ENCODE measurements at places on chromosomes 2 and 18.

- DNase-seq, result no peak
Measured at GRCh38 chr2:124151691-124152090, 126.6 kb downstream of the CNTNAP5 start.

- no peak for DNase-seq
Measured at GRCh38 chr2:99915108-99915675, 227.2 kb downstream of the AFF3 start.

GRCh38 chr2:69704446-69704845 is 37.5 kb upstream of the ANXA4 start:
- no peak for DNase-seq

- DNase-seq, result no peak
Measured at GRCh38 chr2:122683018-122683417, 927.6 kb downstream of the TSN start.

DNA sequence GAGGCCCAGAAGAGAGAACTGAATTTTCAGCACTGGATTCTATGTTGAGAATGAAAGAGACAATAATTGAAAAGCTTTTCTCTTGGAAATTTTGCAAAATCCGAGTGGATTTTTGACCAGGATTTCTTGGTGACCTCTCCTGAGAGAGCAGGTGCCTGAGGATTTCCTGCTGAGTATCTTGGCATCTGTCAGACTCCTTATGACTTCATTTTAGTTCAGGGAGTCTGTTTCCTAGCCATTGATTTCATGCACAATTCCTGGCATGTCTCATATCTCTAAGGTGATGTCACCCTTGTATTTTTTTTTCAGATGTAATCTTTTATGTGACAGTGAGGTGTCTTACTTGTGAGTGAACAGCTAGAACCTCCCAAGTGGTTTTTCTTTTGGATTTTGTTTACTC is 195.9 kb downstream of the NEDD4L start:
- no peak for DNase-seq

DNA sequence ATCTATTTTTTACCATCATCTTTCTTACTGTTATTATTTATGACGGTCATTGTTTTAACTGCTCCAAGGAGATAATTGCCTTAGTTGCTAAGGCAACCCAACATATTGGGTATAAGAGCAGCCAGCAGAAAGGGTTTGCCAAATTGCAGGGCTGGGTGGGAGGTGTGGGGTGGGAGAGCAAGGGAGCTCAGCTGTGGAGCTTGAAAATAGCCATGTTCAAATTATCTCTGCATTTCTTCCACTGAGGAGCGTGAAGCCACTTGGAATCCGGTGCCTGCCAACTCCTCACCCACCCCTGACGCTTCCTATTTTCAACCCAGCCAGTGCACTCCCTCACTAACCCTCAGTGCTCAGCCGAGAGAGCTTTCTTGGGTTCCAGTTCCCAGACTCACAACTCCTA is 60.8 kb downstream of the SETBP1 start:
- no peak for DNase-seq

DNA sequence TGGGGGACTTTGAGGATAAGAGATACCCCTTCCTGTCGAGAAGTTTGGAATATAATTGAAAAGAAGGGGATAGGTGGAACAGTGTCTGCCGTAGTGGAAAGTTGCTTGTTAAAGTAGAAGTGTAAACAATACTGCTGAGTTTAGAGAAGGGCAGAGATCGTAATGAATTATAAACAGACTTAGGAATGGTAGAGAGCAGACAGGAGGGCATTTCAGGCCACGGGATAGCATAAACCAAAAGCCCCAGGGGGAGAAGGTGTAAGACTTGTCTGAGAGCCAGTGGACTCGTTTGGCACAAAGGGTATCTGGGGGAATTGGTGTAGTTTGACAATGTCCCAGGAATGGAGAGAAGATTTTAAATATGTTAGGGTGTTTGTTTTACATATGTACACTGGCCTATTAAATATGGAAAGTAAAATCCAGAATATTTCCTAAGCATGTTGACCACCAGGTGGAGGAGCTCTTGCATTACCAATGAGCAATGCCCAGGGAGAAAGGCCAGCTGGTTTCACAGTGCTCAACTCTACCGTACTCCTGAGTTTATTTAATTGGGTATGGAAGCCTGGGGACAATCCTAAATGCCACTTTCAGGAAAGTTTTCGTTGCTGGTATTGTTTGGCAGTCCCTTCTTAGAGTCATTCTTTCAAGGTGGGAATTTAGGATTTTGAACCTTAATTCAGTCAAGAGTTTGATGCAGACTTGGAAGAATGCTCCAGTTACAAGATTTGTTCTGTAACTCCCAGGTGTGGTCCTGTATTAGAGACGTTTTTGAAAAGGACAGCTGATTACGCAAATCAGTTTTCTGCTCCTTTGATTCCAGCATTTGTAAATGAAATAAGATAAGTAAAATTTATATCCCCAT is 7.5 kb downstream of the COPS8 start:
- no peak for DNase-seq

DNA sequence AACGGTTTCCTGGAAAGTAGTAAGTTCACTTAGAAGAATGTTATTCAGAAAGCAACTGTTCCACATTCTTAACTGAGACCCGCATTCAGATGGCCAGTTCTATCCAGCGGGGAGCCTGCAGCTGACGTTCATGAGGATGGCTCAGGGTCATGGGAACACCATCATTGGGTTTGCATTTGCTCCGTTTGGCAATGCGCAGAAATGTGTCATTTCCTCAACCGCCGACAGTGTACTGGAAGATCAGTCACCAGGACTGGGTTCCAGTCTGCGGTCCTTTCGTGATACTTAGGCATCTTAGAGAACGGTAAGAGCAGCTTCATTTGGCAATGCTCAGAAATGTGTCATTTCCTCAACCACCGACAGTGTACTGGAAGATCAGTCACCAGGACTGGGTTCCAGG is 104.0 kb downstream of the DNER start:
- no peak for DNase-seq

GRCh38 chr2:62208758-62209114 is 12.8 kb downstream of the B3GNT2 start:
- no peak for DNase-seq

GRCh38 chr2:5764041-5764440 is 71.9 kb downstream of the SOX11 start:
- no peak for DNase-seq

- DNase-seq, result peak; percentile 84
Measured at GRCh38 chr2:74147727-74148456, at the start of gene BOLA3. Gene BOLA3 (minus strand): TSS chr2:74147912. CDS start chr2:74147874, 38 bp downstream.

DNA sequence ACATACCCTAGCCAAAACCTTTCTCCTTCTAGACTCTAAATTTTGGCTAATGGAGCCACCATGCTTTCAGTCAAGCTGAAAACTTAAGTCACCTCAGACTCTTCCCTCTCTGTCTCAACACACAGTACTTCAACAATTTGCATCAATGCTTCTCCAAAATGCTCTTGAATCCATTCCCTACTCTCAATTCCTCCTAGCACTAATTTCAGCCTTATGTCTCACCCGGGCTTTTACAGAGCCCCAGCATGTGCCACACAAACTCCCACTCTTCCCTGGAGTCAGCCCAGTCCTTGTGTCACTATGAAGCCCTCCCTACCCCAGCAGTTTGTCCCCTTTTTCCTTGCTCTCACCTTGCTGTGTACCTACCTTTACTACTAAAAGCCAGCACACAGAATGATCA is 38.7 kb downstream of the AAK1 start:
- no peak for DNase-seq

GRCh38 chr2:42223067-42223854 is 54.1 kb downstream of the EML4 start:
- no peak for DNase-seq

DNA sequence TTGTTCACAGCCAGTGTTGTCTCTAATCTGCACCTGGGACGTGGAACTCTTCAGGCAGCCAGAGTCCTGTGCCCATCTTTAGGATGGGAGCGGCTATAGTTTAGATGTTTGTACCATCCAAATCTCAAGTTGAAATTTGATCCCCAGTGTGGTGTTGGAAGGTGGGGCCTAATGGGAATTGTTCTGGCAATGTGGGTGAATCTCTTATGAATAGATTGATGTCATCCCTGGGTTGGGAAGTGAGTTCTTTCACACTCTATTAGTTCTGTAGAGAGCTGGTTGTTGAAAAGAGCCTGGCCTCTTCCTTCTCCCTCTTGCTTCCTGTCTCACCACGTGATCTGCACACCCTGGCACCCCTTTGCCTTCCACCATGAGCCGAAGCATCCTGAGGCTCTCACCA is 300.9 kb downstream of the TXNL1 start:
- DNase-seq, result no peak

- no peak for DNase-seq
Measured at GRCh38 chr18:44537526-44537925, 143.2 kb upstream of the SETBP1 start.

GRCh38 chr2:235139956-235140800 is 188.4 kb downstream of the SH3BP4 start:
- no peak for DNase-seq

DNA sequence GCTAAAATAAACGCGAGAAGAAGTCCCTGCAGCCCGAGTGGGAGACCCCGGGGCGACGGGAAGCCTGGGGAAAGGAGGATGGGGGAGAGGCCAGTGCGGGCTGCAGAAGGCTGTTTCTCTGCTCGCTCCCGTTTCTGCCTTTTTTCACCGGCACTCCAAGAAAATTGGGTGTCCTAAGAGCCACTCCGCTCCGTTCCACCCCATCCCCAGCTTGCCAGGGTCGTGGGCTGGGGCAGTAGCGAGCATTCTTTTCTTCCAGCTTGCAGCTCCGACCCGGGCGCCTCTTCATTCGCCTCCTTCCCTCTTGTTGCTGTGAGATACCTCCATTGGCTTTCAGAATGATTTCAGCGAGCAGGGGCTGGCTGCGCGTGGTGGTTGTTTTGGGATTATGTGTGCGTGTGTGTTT is 1.1 kb downstream of the HOXD3 start:
- no peak for DNase-seq

- DNase-seq, result no peak
Measured at GRCh38 chr2:231318436-231318835, 77.1 kb upstream of the B3GNT7 start.

DNA sequence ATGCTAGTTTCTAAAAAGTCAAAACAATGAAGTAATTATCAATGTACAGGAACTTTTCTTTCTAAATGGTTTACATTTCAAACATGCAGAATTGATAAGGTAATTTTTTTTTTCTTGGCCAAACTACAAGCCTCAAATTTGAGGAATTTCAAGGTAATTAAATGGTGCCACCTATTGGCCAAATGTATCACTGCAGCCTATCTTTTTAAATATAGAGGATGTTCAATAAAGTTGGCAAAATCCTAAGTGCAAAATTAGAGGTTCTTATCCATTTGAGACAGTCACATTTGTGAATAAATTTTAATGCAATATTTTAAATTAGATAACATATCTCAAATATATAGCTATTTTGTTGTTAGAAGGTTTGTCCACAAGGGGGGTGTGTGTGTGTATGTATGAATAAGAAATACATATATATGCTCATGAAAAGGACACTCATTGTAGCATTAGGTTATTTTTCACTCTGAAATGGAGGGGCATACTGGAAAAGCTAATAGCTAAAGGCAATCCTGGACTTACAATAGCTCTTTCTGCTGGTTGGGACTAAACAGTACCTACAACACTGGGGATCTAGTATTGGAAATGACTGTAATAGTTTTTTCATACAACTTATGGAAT is 26.2 kb downstream of the MMADHC start:
- peak; percentile 41 for DNase-seq

GRCh38 chr2:105502625-105503334 is 103.9 kb upstream of the FHL2 start:
- DNase-seq, result no peak

DNA sequence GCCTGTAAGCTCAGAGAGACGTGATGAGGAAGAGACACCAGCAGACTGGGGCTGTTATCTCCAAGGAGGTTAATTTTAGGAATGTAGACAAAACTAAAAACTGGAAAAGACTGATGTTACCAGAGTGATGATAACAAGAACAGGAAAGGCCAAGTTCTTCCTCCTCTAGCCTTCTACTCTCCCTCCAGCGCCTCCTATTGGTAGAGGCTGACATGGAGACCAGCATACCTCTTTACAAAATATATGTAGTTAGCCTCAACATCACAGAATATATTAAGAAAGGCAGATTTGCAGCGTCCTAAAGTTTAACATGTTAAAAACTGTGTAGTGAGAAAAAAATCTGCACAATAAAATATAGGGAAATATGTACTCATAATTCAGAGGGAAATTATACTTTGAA is 66.0 kb downstream of the TCF4 start:
- DNase-seq, result peak; percentile 13

DNA sequence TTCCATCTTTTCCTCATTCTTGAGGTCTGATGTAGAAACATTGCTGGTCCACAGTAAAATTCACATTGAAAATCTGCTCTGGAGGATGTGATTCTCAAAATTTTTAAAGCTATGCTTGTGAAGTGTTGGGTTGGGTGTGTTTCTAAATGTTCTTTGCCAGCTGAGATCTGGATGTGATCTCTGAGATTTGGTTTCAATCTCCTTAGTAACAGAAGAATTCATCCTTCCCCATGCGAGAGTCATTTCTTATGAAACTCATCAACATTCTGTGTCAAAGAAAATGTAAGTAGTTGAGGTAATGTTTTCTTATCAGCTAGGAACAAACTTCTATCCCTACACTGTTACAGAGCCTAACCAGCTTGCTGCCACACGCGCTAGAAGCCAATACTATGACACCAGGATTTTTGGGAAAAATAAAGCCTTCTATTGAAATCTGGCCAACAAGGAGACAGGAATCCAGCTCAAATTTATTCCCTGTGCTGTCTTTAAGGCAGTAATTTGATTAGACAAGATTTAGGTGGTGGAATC is 134.9 kb downstream of the PTH2R start:
- no peak for DNase-seq

Data from stimulated activated CD4-positive, alpha-beta T cell treated with anti-CD3 and anti-CD28 coated beads, Interleukin-2, amount 100 ng/mL, for 48 hours (primary cell).